ENCODE measurements at places on chromosomes 5 and 9. TPM values are rescaled to one million over a fixed set of nuclear protein-coding genes. Genes with fewer than 3 reads are reported as not detected.
A peak's percentile ranks its signal among the peaks of the same experiment; 100 is the strongest.

DOCK8 gene
- total RNA-seq, result 17.9 TPM

GRCh38 chr9:134503301-134504105 lies 138.1 kb upstream of the COL5A1 start:
- peak; percentile 56 for DNase-seq

GRCh38 chr5:107099506-107099905 lies 571.2 kb downstream of the EFNA5 start:
- no peak for DNase-seq

DNA sequence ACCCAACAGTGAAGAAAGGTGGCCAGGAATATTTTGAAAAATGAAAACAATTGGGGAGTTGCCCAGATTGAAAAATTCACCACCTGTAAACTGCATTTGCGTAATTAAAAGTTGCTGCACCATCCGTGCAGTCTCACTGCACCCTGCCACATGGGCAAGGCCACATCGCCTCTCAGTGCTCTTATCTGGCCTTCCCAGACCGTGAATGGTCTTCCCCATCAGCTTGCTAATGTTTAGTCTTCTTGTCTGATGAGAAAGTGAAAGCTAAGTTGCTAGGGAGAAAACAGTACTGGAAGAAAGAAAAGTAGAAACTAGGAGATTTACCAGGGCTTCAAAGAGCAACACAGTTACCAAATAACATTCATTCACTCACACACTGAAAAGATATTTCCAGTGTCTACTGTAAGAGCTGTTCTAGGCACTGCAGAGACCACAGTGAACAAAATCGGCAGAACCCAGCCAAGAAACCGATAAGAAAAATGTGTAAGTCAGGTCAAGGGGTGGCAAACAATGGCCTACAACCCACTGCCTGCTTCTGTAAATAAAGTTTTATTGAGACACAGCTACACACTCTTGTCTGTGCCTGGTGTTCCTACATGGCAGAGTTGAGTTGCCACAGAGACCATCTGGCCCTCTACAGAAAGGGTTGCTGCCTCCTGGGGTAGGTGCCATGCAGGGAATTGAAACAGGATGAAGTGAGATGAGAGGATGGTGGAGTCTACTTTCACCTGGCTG lies 51.2 kb upstream of the CTSL start:
- no peak for DNase-seq

DNA sequence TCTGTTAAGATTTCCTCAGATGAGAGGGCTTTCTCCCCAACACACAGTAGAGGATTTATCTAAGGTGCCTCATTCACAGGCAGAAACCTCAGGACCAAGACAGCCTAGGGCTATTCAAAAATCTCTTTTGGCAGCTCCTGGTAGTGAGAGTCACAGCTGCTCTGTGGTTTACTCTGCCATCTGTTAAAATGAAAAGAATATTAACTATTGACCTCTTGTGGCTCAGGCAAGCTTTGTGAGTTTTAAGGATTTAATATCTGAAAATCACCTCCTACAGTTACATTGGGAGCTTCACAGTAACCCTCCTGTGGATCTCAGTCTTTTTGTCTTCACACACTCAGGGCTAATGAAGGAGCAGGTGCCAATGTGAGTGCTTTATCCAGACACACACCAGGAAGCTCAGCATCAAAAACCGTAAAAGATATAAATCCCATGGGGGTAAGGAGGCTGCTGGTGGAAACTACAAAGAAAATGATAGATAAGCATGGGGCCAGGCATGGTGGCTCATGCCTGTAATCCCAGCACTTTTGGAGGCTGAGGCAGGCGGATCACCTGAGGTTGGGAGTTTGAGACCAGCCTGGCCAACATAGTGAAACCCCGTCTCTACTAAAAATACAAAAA lies 29.7 kb downstream of the PPP1R2B start:
- no peak for DNase-seq

GRCh38 chr5:169649486-169649885 lies 12.4 kb downstream of the DOCK2 start:
- no peak for DNase-seq

- no peak for DNase-seq
Observed at GRCh38 chr5:176822041-176822792, 11.9 kb downstream of the UNC5A start.

DNA sequence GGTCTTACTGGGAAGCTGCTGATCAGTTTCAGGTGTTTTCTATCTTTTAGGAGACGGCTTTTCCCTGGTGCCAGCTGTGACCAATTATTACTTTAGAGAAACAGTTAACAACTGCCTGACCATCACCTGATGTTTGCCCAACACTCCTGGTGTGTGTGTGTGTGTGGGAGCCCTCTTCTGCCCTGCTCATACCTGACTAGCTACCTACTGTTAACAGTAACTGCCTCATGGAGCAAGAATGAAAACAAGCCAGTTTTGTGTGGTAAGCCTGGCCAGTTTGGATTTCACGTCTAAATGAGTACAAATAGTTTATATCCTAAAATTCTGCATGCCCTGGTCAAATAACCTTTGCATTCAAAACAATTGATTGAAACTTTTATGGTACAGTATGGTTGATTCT lies 46.1 kb upstream of the RIOK2 start:
- DNase-seq, result no peak

GRCh38 chr5:159409801-159410200 lies 79.5 kb upstream of the IL12B start:
- DNase-seq, result no peak

- no peak for DNase-seq
Observed at GRCh38 chr5:160089531-160089930, 29.7 kb downstream of the PWWP2A start.

MSX2 gene
- total RNA-seq, result 1.1 TPM

DNA sequence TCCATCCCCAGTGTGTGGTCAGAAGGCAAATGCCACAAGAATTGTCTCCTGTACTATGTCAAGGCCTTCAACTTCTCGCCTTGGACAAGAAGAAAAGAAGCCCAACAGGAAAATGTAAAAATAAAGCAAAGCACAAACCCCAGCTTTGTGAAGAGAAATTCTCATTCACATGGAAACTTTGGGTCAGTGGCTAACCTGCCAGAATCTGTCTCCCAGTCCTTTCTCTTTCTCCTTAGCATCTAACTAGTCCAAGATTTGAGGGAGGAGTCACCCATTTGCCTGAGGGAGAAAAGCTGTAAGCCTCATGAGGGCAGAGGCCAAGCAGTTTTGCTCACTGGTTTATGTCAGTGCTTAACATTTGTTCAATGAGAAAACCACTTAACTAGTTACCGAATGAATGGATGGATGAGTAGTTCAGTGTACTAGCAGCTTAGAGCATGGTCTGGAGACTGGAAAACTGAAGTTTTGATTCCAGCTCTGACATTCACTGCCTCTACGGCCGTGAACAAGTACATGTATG lies 36.0 kb downstream of the ADAM19 start:
- DNase-seq, result no peak

GRCh38 chr9:103627731-103628130 lies 466.4 kb upstream of the SMC2 start:
- no peak for DNase-seq

- DNase-seq, result peak; percentile 82
Observed at GRCh38 chr5:6714226-6715041, 1.2 kb downstream of the TENT4A start.

ANKS6 gene
- total RNA-seq, result 15.5 TPM

GRCh38 chr5:81234801-81235200 lies 1.7 kb downstream of the CKMT2 start:
- no peak for DNase-seq

GRCh38 chr5:36052538-36052937 lies 14.1 kb downstream of the UGT3A2 start:
- DNase-seq, result no peak

- no peak for DNase-seq
Observed at GRCh38 chr5:67341478-67341877, 144.9 kb upstream of the CD180 start.

DNA sequence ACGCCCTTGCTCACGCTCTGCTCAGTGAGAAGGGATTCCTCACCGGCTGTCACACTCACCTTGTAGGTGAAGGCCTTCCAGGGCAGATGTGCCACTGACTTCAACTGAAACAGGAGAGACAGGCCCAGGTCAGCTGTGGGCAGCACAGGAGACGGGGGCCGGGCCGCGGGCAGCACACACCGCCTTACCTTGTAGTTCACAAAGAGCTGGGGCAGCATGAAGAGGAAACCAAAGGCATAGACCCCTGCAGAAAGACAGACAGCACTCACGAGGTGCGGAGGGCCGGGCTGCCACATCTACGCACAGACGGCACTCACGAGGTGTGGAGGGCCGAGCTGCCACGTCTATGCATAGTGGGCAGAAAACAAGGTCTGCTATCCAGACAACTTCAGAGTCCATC lies 23.3 kb downstream of the CLPTM1L start:
- DNase-seq, result peak; percentile 55

DNA sequence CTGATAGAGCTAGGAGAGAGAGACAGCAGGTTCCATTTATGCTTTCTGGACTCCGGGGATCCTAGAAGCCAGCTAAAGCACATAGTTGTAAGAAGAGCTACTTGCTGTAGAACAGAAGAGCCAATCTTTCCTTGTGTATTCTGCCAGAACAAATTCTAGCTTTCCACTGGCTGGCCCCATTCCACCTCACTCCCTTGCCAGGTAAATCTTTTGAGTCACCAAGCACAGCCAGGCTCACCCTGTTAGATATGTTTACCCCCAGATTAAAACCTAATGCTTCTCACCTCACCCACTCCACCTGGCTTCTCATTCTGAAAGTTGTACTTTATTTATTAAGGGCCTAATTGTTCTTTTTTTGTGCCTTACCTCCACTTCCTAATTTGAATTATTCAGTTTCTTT lies 48.9 kb upstream of the CHD1 start:
- no peak for DNase-seq
